CD4-positive, alpha-beta T cell treated with Interleukin-15 for 4 hours (primary cell): ENCODE measurements at places on chromosomes 1 and 21.

DNA sequence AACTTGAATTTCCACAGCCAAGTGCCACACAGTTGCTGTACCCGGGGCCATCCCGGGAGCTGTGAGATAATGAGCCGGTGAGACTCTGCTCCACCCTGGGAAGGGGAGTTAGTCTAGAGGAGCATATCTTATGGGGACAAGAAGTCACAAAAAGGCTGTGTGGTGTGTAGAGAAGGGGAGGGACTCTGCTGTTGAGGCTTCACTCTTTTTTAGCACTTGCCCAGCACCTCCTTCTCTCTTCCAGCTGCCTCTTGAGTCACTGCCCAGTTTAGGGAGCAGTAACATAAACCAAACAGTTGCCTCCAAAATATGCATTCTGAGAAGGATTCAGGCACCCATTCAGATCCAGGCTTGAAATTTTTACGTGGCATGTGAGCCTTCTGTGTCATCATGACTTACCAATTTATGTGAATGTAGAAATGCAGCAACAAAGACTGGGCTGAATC is 744 bp upstream of the WDR26 start:
- peak; percentile 21 for DNase-seq

DNA sequence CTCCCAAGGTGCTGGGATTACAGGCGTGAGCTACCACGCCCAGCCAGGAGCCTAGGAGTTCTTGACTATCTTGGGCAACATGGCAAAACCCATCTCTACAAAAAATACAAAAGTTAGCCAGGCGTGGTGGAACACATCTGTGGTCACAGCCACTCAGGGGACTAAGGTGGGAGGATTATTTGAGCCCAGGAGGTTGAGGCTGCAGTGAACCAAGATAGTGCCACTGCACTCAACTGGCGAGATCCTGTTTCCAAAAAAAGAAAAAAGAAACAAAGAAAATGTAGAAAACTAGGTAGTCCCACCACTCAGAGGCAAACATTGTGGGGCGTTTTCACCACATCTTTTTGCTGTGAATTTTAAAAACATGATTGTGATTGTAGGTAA is 141.3 kb downstream of the ZZZ3 start:
- no peak for DNase-seq

DNA sequence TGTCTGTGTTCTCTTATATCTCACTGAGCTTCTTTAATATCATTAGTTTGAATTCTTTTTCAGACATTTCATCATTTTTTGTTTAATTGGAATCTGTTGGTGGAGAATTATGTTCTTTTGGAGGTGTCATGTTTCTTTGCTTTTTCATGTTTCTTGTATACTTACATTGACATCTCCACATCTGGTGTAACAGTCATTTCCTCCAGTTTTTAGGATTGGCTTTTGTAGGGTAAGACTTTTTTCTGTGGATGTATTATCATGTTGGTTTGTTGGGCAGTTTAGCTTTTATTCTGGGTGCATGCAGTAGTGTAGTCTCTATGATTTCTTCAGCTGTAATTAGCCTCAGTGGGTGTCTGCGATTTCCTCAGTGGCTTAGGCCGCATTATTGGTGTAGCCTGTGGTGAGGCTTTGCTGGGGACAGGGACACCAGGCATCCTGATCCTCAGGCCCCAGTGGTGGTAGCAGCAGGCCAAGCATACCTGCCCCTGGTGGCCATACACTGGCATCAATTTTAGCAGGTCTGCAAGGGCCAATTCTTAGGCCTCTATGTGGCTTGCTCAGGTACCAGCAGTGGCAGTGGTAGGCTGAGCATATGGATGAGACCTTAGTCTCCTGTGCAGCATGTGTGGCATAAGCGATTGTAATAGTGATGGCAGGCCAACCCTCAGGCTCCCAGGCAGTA is 77.6 kb upstream of the SAMD13 start:
- DNase-seq = no peak

- no peak for DNase-seq
Measured at GRCh38 chr1:165317612-165318011, 38.9 kb downstream of the LMX1A start.

DNA sequence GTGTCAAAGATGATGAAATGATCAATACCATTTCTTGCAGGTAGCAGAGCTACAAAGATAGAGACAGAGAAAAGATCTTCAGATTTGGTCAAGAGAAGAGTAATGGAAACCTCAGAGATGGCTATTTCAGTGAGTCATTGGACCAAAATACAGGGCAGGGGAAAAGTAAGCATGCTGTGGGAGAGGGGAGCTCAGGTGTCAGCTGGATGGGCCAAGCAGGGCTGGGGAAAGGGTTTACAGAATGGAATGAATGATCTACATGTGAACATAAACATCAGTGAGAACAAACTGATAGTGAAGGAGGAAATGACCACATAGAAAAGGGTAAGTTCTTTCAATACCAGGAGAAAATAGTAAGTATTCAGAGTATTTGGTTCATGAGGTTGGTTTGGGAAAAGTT is 61.4 kb upstream of the CNN3 start:
- no peak for DNase-seq

DNA sequence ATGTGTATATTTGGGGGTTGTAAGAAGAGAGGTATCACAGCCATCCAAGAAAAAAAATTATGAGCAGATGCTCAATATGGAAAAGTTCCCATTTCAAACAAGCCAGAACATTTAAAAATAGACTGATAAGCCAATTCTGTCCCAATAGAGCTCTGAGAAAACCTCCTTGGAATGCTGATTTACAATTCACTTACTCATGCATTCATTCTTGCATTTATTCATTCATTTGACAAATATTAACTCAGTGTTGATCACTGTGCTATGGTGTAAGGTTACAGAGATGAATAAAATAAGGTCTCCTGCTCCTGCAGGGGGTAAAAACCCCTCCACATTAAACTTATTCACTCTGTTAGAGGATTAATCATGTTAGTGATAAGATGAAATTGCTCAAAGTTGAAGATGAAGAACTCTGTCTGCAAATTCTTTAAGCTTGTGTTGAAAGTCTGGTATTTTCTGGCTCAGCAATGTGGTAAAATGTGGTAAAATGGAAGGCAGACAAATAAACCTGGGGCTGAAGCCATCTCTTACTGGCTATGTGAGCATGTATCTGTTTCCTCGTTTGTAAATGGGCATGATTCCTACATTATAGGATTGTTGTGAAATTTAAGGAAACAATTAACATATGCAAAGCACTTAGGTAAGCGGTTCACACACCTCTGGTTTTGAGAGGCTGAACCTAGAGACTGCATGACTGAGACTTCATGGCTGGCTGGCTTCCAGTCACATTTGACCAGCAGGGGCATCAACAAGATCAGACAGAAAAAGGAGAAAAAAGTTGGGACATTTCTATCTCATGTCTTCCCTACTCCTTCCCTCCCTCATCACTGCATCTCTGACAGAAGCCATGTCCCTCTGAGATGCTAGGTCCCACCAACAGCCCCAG is 45.0 kb upstream of the DAB1 start:
- no peak for DNase-seq

GRCh38 chr1:43719063-43719462 is 11.7 kb downstream of the ST3GAL3 start:
- DNase-seq = no peak

DNA sequence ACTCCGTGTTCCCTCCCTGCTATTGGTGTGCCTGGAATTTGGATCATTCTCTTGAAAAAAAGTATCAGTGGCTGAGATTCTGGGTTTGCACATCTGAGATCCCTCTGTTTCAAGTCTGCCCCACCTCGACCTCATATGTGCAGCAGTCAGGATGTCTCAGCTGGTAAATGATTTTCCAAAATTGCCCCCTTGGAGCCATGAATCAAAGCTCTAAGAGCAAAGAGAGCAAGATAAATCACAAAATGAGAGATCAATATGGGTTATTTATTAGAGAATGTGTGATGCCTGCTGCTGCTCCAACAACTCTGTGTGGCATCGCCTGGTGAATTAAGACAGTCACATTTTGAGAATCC is 8.5 kb downstream of the CRP start:
- DNase-seq = no peak

- no peak for DNase-seq
Measured at GRCh38 chr1:213385806-213386324, 334.8 kb downstream of the RPS6KC1 start.

GRCh38 chr1:26350701-26351589 is 3.0 kb downstream of the CRYBG2 start:
- no peak for DNase-seq

DNA sequence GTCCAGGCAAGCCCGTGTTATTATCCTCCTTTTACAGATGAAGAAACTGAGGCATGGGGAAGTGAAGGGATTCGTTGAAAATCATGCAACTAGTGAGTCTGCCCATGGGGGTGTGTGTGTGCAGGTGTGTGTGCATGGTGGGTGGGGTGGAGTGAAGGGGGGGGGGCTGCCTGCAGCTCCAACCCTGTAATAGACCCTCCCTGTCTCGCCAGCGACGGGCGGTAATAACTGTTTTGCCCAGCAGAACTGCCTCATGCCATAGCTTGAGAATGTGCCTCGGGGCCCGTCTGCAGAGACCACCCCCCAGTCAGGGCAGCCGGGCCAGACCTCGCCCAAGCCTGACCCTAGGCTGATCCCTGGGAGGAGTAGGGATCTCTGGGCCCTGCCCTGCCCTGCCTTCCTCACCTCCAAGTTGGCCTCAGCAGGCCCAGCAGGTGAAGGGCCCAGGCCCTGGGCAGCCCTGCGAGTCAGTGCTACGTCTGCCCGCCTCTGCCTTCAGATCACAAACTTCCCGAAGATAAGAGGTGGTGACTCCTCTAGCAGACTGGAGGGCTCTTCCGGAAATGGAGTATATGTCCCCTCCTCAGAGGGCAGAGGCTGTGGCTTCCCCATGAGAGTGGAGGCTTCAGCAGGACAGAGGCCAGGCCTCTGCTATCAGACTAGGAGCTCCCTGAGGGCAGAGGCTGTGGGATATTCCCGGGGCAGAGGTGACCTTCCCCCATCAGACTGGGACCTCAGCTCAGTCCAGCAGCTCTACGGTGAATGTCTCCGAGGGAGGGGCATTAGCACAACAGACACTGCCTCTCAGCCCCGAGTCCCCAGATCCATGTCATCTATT is 15.7 kb upstream of the EPHA2 start:
- DNase-seq = no peak

DNA sequence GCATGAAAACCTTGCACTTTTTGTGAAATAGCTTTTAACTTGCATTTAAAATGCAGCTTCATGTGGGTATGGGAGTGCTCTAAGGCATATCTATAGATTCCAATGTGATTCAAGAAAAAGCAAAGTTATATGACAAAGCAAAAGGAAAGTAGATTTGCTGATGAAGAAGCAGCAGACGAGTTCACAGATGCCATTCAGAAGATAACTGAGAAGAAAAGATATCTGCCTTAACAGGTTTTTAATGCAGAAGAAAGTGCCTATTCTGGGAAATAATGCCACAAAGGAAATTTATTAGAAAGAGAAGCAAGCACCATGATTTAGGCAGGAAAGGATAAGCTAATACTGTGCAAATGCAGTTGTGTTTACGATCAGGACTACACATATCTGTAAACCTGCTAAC is 68.1 kb downstream of the PHTF1 start:
- no peak for DNase-seq

GRCh38 chr21:46138383-46138970 is 16.9 kb downstream of the FTCD start:
- no peak for DNase-seq

DNA sequence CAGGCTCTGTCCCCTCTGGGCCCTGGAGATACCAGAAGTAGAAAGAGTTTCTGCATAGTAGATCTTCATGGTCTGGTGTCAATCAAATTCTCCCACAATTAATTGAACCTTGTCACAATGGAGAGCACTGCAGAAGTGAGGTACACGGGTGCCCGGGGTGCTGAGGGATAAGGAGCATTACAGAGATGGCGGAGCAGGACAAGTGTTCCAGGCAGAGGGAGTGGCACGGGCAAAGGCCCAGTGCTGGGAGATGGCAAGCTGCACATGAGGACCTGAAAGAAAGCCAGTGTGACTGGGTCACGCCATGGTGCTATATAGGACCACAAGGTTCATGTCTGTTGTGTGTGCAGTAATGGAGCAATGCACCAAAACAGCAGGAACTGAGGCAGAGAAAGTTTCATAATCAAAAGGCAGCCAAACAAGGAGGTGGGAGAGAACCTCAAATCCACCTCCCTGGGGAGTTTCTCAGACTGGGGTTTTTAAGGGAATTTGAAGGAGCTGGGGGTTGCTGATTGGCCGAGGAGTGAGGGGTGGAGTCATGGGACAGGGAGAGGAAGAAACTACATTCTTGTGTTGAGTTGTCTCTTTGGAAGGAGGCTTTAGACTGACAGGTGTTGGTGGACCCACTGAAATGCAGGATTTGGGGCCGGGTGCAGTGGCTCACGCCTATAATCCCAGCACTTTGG is 27.7 kb downstream of the ACOT11 start:
- no peak for DNase-seq

- DNase-seq = no peak
Measured at GRCh38 chr1:25912076-25912831, 6.0 kb upstream of the STMN1 start.

DNA sequence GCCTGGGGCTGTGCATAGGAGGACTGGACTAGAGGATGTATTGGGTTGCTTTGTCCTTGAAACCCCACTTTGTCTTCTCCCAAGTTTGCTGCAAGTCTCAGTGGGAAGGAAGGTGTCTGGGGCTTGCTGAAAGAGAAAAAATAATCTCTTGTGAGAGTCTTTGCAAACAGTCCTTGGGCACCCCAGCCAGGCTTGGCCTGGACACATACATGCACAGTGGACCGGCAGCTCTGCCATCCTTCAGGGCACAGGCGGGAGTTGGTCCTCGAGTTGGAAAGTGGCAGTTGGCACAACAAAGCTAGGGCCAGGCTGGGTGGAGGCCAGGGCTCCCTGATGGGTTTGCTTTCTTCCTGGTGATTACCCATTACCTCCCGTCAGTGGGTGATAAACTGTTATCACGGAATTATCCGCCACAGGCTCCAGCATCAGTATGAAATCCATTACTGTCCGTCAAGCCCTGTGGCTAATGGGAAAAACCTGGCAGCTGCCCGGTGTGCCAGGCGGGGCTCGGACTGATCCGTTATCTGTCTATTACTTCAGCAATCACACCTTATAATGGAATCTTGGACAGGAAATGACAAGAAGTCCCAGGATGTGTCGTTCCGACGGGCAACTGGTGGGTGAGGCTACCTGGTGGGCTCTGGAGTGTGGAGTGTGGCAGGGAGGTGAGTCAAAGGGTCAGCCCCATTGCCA is 265.7 kb downstream of the GRIK3 start:
- no peak for DNase-seq

DNA sequence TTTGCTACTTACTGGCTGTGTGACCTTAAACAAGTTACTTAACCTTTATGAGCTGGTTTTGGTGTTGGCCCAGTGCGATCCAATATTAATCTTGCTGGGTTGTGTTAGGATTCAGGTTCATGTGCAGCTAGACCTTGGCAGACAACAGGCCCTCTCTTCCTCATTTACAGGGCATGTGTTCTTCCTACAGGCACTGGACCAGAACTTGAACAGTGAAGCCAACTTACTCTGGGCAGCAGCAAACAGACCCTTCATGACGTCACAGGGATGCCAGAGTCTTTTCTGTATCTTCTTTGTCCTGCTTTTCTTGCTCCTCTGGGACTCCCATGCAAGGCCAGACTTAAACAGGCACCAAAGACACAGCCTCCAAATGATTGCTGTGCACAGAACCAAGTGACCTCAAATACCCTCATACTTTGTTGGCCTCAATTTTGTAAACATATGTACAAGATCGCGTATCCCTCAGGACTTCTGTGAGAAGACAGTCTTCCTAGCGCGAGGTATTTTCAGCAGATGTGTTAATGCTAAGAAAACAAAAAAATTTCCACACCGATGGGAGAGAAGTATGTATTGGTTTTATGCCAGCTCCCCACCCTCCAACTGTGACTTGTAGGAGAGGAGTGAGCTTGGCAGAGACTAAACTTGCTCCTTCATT is 73.7 kb downstream of the URB2 start:
- no peak for DNase-seq
